ENCODE measurements at places on chromosomes 1 and 21. TPM values are rescaled to one million over a fixed set of nuclear protein-coding genes. Genes with fewer than 3 reads are reported as not detected.

NPPA gene
- total RNA-seq: not detected

CD1E gene
- not detected for total RNA-seq

CD2 gene
- total RNA-seq: not detected

MAN1C1 gene
- total RNA-seq: 0.96 TPM

FNBP1L gene
- total RNA-seq: 26.6 TPM

CRYAA gene
- total RNA-seq: not detected

KCNJ6 gene
- total RNA-seq: 4.9 TPM

TRIM33 gene
- 9.6 TPM for total RNA-seq

CSF3R gene
- not detected for total RNA-seq

ACTA1 gene
- not detected for total RNA-seq

NID1 gene
- total RNA-seq: 7.7 TPM

IL19 gene
- 0.11 TPM for total RNA-seq

LGR6 gene
- total RNA-seq: 0.92 TPM

ACBD3 gene
- 26.9 TPM for total RNA-seq

HDGF gene
- total RNA-seq: 425 TPM

TTC3 gene
- total RNA-seq: 24.2 TPM

GPR37L1 gene
- 0.10 TPM for total RNA-seq

SLC45A1 gene
- 11.3 TPM for total RNA-seq

ANGPTL3 gene
- total RNA-seq: not detected

CNN3 gene
- total RNA-seq: 54.3 TPM

CDA gene
- total RNA-seq: 43.7 TPM

CCDC185 gene
- total RNA-seq: 0.03 TPM

C1orf185 gene
- total RNA-seq: not detected

NUDT4B gene
- 1.2 TPM for total RNA-seq

FAM131C gene
- 13.5 TPM for total RNA-seq

CFHR1 gene
- not detected for total RNA-seq
